ENCODE measurements at places on chromosomes 11 and 22. TPM values are rescaled to one million over a fixed set of nuclear protein-coding genes. Genes with fewer than 3 reads are reported as not detected.

DNA sequence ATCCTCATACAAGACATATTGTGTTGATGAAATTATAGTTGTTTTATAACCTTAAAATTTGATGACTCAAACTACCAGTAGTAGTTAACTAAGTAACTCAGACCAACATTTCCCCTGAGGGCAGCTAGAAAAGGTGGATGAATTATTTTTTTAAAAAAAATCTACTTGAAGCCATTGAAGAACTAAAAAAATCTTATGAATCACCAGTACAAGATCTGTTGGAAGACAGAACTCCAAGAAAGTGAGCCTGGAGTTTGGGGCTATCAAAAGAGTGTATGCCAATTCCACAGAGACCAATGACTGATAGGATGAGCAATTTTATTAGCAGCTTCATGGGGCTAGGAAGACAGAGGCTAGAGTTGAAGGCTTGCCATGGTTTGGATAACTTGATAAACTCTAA is 72.4 kb downstream of the CYP2R1 start:
- no peak for DNase-seq

DNA sequence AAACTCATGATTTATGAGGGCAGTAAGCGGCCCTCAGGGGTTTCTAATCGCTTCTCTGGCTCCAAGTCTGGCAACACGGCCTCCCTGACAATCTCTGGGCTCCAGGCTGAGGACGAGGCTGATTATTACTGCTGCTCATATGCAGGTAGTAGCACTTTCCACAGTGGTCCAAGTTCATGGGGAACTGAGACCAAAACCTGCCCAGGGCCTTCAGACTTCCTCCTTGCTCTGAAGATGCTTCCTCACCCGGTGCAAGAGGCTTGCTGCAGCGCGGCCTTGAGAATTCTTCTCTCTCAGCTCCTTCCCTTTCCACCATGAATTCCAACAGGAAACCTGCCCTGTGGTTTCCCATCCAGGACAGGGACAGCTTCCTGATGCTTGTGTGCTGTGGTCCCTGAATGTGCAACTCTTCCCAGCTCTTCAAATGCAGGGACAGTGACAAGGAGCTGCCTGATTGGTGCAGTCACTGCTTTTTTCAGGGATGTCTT is 53.9 kb downstream of the GGTLC2 start:
- DNase-seq: no peak

- DNase-seq: no peak
These were observed at the start of gene PARVB for GRCh38 chr22:44024288-44024921. Gene PARVB (plus strand): TSS chr22:44024302. CDS start chr22:44024340, 38 bp downstream.

- no peak for DNase-seq
These were observed 27.0 kb upstream of the SLC5A1 start for GRCh38 chr22:32016081-32016480.

GRCh38 chr11:115743719-115744118 is 239.5 kb upstream of the CADM1 start:
- DNase-seq: no peak

DNA sequence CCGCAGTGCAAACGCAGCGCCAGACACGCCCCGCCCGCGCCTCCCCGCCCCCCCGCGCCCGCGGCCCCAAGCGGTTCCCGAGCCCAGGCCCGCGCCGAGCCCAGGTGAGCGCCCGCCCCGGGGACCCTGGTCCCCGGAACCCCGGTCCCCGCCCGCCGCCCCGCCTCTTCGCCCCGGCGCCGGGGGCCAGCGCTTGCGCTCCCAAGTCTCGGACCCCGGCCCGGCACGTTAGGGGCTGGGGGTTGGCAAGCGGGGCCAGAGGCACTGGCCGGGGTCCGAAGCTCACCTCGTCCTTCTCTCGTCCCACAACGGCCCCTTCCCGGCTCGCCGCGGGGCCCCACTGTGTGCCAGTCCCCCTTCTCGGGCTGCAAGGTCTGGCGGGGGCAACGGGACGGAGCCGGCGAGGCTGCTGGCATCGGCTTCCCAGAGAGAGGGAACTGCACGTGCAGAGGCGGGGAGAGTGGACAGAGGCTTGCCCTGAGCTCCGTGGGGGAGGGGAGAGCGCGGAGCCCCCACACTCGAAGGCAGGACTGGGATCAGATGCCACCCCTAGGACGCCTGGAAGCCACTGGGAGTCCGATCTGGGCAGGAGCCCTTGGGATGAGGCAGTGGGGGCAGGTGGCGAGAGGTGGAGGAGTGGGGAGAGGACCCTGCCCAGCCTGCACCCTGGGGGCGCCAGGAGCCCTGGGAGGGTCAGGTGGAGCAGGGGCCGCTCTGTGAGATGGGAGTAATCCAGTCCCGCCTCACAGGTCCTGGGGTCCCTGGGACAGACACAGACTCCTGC is 1.8 kb upstream of the AIFM3 start:
- DNase-seq: no peak

- no peak for DNase-seq
These were observed 442 bp downstream of the COPB1 start for GRCh38 chr11:14499178-14499559.

GRCh38 chr11:30000986-30001750 is 15.7 kb downstream of the KCNA4 start:
- no peak for DNase-seq

DNA sequence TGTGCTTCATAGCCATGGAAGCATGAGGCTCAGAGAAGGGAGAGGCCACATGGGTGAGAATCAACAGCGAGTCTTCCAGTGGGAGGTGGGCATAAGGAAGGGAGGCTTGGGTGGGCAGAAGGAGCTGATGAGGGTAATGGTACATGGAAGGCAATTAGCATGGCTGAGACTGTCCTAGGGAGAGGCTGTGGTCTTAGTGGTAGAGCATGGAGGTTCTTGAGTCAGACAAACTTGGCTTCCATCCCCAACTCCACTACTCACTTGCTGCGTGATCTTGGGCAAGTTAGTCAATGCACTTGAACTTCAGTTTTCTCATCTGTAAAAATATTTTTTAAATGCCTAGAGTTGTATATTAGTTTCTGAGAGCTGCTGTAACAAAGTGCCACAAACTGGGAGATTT is 227.2 kb upstream of the E2F8 start:
- no peak for DNase-seq

ANO5 gene
- 1.7 TPM for total RNA-seq

ARFIP2 gene
- 116 TPM for total RNA-seq

- DNase-seq: no peak
These were observed 65.2 kb downstream of the ARFGAP3 start for GRCh38 chr22:42791721-42792452.

RAG1 gene
- 0.44 TPM for total RNA-seq

DNA sequence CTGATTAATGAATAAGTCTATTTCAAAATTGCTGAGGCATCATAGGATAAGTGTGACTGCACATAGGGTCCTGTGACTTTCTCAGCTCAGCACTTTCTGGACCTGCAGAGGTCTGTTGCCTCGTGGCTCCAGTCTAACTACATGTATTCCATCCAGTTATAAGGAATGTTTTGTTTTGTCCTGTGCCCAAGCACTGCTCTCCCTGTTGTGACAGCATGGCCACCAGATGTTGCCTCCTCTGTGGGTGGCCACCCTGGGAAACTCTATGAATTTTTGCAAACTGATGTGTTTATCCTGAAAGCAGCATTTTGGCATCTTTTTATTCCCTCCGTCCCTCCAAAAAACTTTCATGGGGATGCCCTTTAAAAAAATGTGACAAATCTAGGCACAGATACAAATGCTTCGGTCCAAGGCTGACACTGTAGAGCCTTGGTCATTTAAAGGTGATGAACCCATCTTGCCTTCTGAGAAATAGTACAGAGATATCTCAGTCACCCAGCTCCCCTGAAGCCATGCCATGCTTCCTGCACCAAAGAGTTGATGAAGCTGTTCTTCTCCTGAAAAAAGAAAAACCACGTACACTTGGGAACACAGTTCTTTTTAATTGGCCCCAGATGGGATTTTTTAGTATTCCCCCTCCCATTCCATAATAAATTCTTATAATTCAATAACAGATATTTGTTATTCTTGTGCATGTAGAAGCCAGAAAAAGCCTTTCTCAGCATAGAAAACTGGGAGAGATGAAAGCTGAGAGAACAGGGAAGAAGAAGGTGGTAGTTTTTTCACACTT is 72.6 kb downstream of the CCDC34 start:
- no peak for DNase-seq

OR8D4 gene
- not detected for total RNA-seq

DNA sequence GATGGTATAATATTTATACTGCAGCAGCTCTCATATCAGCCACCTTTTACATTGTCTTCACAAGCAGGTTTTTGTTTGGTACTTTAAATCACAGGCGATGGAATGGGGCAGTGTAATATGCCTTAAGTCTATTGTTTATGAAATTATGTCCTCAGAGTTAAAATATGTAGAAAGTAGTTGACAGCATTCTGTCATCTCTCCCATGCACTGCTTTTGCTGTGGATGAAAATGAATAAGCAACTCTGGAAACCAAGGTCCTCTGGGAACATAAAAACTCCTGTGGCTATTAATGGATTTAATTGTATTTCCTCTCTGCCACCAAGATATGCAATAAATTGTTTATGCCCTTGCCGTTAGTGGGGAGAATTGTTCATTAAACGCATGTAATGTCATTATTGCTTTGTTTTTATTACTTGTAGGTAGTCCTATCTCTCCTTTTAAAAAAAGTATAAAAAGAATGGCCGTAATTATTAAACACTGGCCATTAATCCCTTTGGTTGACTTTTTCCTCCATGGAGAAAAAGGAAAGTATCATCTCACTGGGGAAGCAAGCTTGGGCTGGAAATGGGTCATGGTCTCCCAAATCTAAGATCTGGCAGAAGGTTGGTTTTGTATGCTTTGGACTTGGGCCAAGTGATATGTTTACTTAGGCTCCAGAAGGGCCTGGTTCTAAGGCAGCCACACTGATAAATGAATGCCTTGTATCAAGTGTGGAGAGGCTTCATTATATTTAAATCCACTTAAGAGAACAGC is 13.1 kb downstream of the PACS1 start:
- no peak for DNase-seq

MS4A6E gene
- not detected for total RNA-seq

GRCh38 chr11:65640483-65641296 is 2.8 kb downstream of the SIPA1 start:
- DNase-seq: no peak

GRIA4 gene
- not detected for total RNA-seq

KRTAP5-9 gene
- not detected for total RNA-seq

TSPAN18 gene
- 21.3 TPM for total RNA-seq

DNA sequence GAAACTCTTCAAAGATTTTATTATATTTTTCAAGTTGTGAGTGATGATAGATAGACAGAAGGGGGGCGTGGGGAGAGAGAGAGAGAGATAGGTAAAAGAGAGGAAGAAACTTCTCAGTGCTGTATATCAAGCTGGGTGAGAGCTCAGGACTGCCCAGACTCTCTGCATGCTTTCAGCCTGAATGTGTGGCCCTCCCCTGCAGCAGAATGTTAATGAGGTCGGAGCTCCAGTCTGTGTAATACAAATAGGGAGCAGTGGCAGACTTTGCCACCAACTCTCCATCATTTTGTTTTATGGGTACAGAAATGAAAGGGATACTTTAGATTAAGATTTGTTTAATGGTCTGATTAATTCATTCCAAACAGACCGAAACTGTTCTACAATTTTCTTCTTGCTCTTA is 752.8 kb downstream of the OPCML start:
- no peak for DNase-seq

ALDH3B1 gene
- 18.3 TPM for total RNA-seq

DNA sequence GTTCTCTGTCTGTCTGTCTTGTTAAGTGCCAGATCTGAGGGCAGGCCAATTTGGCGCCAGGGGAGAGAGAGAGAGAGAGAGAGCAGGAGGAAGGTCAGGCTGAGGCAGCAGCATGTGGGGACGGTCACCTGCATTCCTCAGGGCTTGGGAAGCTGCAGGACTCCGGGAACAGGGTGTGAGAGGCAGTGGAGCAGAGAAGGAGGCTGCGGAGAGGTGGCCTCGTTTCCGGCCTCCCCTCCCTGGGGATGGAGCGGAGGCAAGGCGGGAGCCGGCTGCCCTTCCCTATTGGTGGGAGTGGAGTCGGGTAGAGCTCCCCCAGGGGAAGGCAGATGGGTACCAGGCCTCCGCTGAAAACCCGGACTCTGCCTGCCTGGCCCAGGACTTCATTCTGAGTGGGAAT is 9.7 kb downstream of the CLMP start:
- DNase-seq: no peak

C11orf16 gene
- total RNA-seq: 0.15 TPM

- DNase-seq: no peak
These were observed 397.0 kb downstream of the ETS1 start for GRCh38 chr11:128190312-128190711.

KCNQ1 gene
- 1.0 TPM for total RNA-seq

DNA sequence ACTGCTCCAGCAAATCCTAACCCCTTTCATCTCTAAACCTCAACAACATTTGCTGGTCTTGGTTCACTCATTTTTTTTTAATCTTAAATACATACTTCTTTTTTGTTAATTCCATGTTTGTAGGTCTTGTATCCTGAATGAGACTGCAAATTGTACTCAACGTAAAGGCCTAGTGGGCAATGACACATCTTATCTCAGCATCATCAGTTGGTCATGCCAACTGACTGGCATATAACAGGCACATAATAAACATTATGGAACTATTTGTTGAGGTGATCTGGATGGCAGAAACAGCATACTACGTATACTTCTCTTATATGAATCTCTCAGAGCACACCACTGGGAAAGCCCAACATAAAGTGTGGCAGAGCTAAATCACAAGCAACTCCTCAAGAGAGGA is 116.7 kb downstream of the RBFOX2 start:
- no peak for DNase-seq

MAPK8IP2 gene
- total RNA-seq: 38.4 TPM

DNA sequence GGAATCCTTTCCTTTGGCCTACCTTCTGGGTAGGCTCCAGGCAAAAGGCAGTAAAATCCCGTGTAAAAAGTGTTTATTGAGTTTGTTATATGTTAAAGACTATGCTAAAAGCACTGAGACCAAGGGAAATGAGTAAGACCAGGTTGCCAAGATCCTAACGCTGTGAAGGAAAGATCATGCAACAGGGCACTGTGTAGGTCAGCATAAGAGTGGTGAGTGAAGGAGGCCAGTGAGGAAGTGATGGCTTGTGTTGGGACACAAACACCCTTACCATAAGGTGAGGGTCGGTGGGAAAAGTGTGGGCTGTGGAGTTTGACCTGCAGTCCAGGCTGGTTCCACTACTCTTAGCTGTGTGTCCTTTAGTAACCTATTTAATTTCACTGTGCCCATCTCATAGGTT is 202.1 kb downstream of the DBX1 start:
- no peak for DNase-seq

SAMM50 gene
- 40.5 TPM for total RNA-seq

GRCh38 chr11:118625036-118625690 is 17.7 kb downstream of the PHLDB1 start:
- no peak for DNase-seq

GRCh38 chr11:843086-843734 is 558 bp downstream of the TSPAN4 start:
- DNase-seq: no peak

DNA sequence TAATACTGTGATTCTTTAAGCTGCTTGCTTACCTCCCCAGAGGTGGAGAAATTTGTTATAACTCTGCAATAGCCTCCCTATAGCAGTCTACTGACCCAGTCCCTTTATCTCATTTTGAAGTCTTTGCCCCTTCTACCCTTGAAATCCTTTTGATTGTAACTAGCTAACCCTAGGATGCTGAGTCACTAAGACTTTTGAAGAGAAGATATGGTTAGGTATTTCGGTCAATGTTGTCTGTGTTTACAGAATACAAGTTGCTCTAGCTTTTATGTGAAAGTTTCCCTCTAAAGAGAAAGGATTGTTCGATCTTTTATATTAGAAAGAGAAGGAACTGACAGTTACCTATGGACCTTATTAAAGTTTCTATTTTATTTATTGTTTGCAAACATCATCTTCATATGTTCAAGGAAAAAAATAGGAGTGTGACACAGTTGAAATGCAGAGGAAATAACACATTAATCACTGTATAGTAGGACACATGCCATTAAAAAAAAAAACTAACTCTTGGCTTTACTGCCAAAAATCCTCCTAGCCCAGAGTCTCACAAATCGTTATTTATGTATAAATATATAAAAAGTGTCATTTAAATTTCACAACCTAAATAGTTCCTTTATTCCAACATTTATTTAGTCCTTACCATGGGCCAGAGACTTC is 3.1 kb downstream of the HYLS1 start:
- DNase-seq: no peak
